ENCODE measurements at places on chromosomes 5 and 9.

DNA sequence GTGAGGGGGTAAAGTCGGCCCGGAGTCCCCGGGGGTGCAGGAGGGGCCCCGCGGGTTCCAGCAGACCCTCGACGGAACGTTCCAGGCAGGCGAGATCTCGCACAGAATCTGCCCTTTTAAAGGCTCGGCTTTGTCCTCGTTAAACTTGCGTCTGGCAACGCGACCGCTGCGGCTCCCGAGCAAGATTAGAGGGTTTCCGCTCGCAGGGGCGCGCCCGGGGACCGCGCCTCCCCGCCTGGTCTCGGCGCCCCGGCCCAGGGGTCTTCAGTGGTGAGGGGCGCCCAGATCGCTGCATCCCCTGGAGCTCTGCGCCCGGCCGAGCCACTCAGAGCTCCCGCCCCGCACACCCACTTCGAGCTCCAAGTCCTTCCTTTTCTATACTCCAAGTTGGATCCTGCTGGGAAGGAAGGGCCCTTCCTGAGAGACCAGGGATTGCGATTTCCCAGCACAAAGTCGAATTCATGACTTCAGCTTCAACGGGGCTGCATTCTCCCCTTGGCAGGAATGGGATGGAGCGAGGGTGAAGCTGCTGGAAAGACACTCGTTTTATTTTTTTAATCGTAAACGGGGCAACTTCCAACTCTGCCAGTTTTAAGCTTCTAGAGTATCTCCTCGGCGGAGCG, 11.3 kb downstream of the PROP1 start:
- no peak for DNase-seq

DNA sequence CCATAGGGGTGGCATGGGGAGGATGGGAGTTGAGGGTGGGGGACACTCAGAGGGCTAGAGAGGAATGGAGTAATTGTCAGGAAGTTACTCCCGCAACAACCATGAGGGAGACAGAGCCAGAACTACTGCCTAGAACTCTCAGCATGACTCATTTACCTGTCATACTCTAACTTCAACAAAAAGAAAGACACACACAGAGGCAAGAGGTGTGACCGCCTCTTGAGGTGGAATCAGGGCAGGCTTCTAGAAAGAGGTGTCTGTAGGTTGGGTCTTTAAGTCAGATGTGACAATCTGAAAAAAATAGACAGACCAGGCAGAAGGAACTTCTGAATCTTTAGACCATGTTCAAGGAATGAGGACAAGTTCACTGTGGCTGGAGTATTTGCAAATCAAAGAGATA, 73.4 kb downstream of the GABBR2 start:
- no peak for DNase-seq

GRCh38 chr9:123369296-123369695, 13.3 kb downstream of the CRB2 start:
- DNase-seq, result no peak

DNA sequence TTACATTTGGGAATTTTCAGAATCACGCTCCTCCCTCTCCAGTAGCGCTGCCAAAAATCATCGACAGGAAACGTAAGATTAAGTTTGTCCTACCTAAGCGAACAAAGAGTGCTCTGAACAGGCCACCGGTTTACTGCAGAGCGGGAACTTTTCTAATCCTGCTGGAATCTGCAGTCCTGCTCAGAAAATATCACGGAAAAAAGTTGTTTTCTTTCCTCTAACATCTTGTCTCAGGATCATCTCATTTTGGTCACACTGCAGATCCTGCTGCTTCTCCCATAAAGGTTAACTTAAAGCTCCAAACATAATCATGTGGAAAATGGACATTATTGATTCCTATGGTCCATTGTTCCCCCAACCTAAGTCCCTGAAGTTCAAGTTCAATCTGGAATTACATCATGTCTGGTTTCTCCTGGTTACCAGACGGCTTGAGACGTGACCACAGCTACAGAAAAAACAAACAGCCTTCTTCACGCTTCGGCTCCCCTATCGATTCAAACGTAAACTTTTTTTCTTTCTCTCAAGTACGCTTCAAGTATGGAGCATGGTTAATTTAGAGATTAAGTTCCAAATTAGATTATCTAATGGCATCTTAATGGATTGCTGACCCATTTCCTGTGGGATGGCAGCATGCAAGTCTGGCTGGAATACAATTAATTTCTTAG, 217.6 kb downstream of the NFIB start:
- DNase-seq, result peak; percentile 81

- no peak for DNase-seq
Measured at GRCh38 chr9:4718911-4719310, 22.1 kb downstream of the AK3 start.

GRCh38 chr9:5438301-5439162, 807 bp upstream of the PLGRKT start:
- no peak for DNase-seq

GRCh38 chr5:153632748-153633290, 142.3 kb downstream of the GRIA1 start:
- DNase-seq, result no peak

DNA sequence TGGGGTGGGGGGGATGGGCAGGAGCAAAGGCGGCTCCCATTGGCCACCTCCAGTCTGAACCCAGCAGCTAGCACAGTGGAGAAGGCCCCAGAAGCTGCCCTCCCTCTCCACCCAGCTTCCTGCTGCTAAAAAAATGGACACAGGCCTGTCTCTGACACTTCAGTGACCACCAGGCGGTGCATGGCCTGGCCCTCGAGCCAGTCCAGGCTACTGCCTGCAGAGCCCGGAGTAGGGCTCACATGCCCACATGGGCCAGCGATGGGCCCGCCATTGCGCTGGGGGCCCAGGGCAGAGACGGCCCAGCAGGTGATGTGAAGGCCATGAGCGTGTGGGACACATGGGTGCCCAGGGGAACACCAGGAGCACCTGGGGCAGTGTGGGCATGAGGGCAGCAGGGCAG, 52.1 kb upstream of the NOTCH1 start:
- DNase-seq, result no peak
